Natural killer cell (primary cell): ENCODE measurements at places on chromosomes 11 and 22. TPM values are rescaled to one million over a fixed set of nuclear protein-coding genes. Genes with fewer than 3 reads are reported as not detected.

Gene OR52H1
- 0.95 TPM for total RNA-seq

Gene C11orf52
- not detected for total RNA-seq

Gene OR8G1
- total RNA-seq = not detected

Gene POTEH
- total RNA-seq = not detected

Gene PTPRCAP
- total RNA-seq = 269 TPM

Gene BARX2
- total RNA-seq = not detected

Gene OR51B2
- total RNA-seq = not detected

Gene PHF21A
- 147 TPM for total RNA-seq

Gene MPPED1
- not detected for total RNA-seq

Gene MGAT3
- total RNA-seq = 0.11 TPM

Gene C11orf16
- not detected for total RNA-seq

Gene CD81
- total RNA-seq = 263 TPM

Gene OR10G8
- not detected for total RNA-seq

Gene DEUP1
- not detected for total RNA-seq

Gene QSER1
- total RNA-seq = 17.8 TPM

Gene KDELR3
- not detected for total RNA-seq

Gene GUCY1A2
- not detected for total RNA-seq

Gene CHST1
- total RNA-seq = not detected

Gene KRTAP5-8
- not detected for total RNA-seq

Gene ABCG4
- 0.09 TPM for total RNA-seq

Gene ANO9
- total RNA-seq = 15.1 TPM

Gene CFAP300
- total RNA-seq = not detected

Gene RFPL3
- not detected for total RNA-seq

Gene MMP13
- not detected for total RNA-seq

Gene PHOX2A
- not detected for total RNA-seq

Gene PTH
- total RNA-seq = not detected

Gene APOL2
- 112 TPM for total RNA-seq

Gene CDC42EP1
- total RNA-seq = 0.78 TPM

Gene PKDREJ
- 0.07 TPM for total RNA-seq

Gene ARHGAP20
- not detected for total RNA-seq

Gene RIBC2
- total RNA-seq = 0.86 TPM

Gene WNT7B
- total RNA-seq = not detected

Gene SLC39A13
- total RNA-seq = 32.6 TPM

Gene NRGN
- total RNA-seq = 11.1 TPM

Gene SLC37A2
- 3.2 TPM for total RNA-seq

Gene SMPD1
- total RNA-seq = 63.3 TPM

Gene MACROD1
- total RNA-seq = 1.8 TPM

Gene SMCO4
- 4.6 TPM for total RNA-seq

Gene FIBIN
- not detected for total RNA-seq

Gene PRMT3
- 12.4 TPM for total RNA-seq

Gene SLC1A2
- total RNA-seq = 0.02 TPM

Gene LIPT2
- total RNA-seq = 0.99 TPM

Gene SLC22A6
- total RNA-seq = not detected

Gene SAA4
- not detected for total RNA-seq

Gene VPREB3
- not detected for total RNA-seq

Gene F2
- total RNA-seq = not detected

Gene CRYBB3
- not detected for total RNA-seq

Gene CEND1
- not detected for total RNA-seq

Gene KLHL35
- 0.93 TPM for total RNA-seq

Gene LRRC55
- total RNA-seq = not detected

Gene APOA4
- not detected for total RNA-seq

Gene RFPL2
- 0.14 TPM for total RNA-seq

Gene APOBEC3B
- total RNA-seq = 2.2 TPM

Gene ALKBH3
- 30.8 TPM for total RNA-seq
